ENCODE measurements at places on chromosomes 12 and 14. TPM values are rescaled to one million over a fixed set of nuclear protein-coding genes. Genes with fewer than 3 reads are reported as not detected.

The IFT81 gene
- 3.7 TPM for total RNA-seq

The ZNF384 gene
- 28.8 TPM for total RNA-seq

The KCNMB4 gene
- total RNA-seq = 1.9 TPM

The TMPRSS12 gene
- total RNA-seq = not detected

The ACTR10 gene
- total RNA-seq = 47.9 TPM

The PLCZ1 gene
- not detected for total RNA-seq

The VRTN gene
- not detected for total RNA-seq

The HNF1A gene
- total RNA-seq = 0.25 TPM

The MIP gene
- 0.98 TPM for total RNA-seq

The IL23A gene
- total RNA-seq = 1.1 TPM

The IAPP gene
- not detected for total RNA-seq

The TPPP2 gene
- not detected for total RNA-seq

The KCNH3 gene
- total RNA-seq = 1.1 TPM

The ADAM21 gene
- under 0.01 TPM for total RNA-seq

The RNASE9 gene
- total RNA-seq = not detected

The C1R gene
- total RNA-seq = 53.5 TPM

The PTPRQ gene
- 0.25 TPM for total RNA-seq

The ETFRF1 gene
- 10.3 TPM for total RNA-seq

The RNF31 gene
- total RNA-seq = 54.6 TPM

The RIMBP2 gene
- total RNA-seq = 0.38 TPM

The IFNG-AS1 gene
- not detected for total RNA-seq

The POLE gene
- total RNA-seq = 11.9 TPM

The WASHC3 gene
- total RNA-seq = 31.8 TPM

Measured in mesangial cell (primary cell).